RCC 7860 (cell line): ENCODE measurements at places on chromosomes 7 and 10.
A peak's percentile ranks its signal among the peaks of the same experiment; 100 is the strongest.

- DNase-seq, result no peak
Measured at GRCh38 chr7:149787428-149788299, 14.3 kb upstream of the ZNF467 start.

GRCh38 chr10:23442936-23443335 is 4.1 kb downstream of the OTUD1 start:
- DNase-seq, result peak; percentile 40

- DNase-seq, result no peak
Measured at GRCh38 chr10:90168244-90168643, 466.9 kb downstream of the KIF20B start.

GRCh38 chr7:96685353-96685752 is 24.3 kb downstream of the SEM1 start:
- no peak for DNase-seq

DNA sequence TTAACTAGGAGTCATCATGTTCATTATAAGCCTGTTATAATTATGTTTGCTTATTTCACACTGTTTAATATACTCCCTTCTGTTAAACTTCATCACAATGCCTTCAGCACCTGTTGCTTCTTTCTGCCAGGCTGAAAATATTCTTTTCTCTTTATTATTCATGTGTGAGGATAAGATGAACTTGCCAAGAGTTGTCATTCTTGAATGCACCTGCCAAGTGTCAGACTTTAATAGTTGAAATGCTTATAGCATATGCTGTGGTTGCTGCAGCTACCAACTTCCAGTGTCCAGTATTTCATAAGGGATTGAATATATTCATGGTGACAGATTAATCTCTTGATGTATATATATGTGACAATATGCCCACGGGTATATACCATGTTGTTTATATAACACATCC is 339.2 kb upstream of the MEOX2 start:
- no peak for DNase-seq
